ENCODE measurements at places on chromosomes 7 and 10. TPM values are rescaled to one million over a fixed set of nuclear protein-coding genes. Genes with fewer than 3 reads are reported as not detected.

DNA sequence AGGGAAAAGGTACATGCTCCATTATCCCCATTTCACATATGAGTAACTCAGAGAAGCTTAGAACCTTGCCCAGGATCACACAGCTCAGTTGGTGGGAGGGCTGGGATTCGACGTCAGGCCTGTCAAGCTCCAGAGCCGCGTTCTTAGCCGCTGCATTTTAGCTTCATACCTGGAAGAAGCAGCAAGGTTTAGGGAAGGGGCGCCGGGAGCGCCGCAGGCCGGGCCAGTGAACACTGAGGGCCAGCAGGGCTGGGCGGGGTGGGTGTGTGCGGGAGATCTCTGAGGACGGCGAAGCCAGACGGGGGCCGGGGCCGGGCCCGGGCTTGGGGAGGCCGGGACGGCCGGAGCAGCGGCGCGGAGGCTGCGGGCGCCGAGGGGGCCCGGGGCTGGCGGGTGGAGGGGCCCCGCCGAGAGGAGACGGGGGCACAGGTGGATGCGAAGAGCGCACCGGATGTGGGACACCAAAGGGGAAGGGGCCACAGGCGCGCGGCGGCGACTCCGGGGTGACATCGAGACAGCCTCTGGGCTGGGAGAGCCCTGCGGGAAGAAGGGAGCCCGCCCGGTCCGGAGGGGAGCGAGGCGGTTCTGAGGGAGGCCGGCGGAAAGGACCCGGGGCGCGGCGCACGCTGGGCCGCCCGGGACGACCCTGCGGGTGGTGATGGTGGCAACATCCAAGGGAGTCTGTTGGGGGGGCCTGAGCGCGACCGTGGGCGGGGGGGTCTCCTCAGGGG lies 498 bp downstream of the NDST2 start:
- H3K36me3 ChIP-seq: peaks cover 41% of the 10 kb centered on the region
- H3K27me3 ChIP-seq: no peaks in the 10 kb centered on the region
- H3K4me1 ChIP-seq: peaks cover 51% of the 10 kb centered on the region
- H3K27ac ChIP-seq: peak overlapping the region; percentile 88
- DNase-seq: peak; percentile 71

The HILPDA gene
- total RNA-seq: 3.4 TPM

GRCh38 chr10:117457932-117458331 lies 82.7 kb upstream of the PDZD8 start:
- H3K4me3 ChIP-seq: no peak overlapping the region
- no peak overlapping the region for H3K27ac ChIP-seq
- peaks cover 5% of the 10 kb centered on the region for H3K27me3 ChIP-seq
- no peaks in the 10 kb centered on the region for H3K4me1 ChIP-seq
- no peaks in the 10 kb centered on the region for H3K36me3 ChIP-seq
- no peak for DNase-seq

GRCh38 chr10:108684431-108684830 lies 1238.9 kb downstream of the XPNPEP1 start:
- H3K36me3 ChIP-seq: no peaks in the 10 kb centered on the region
- no peak for DNase-seq
- H3K27ac ChIP-seq: no peak overlapping the region
- H3K4me1 ChIP-seq: no peaks in the 10 kb centered on the region

The CALML3 gene
- total RNA-seq: not detected
